T-helper 1 cell (primary cell): ENCODE measurements at places on chromosomes 3 and 15.

GRCh38 chr3:59482684-59483083, 432.9 kb upstream of the CFAP20DC start:
- no peak for DNase-seq

- no peak for DNase-seq
Observed at GRCh38 chr3:77456906-77457305, 417.0 kb downstream of the ROBO2 start.

GRCh38 chr15:41020829-41021228, 67.6 kb downstream of the CHAC1 start:
- DNase-seq, result no peak

GRCh38 chr3:115648559-115648958, 25.2 kb downstream of the GAP43 start:
- no peak for DNase-seq

- no peak for DNase-seq
Observed at GRCh38 chr15:40183636-40184463, 23.0 kb downstream of the BUB1B start.

GRCh38 chr15:78316283-78317083, 17.1 kb upstream of the SKIC8 start:
- DNase-seq, result no peak

- no peak for DNase-seq
Observed at GRCh38 chr15:39511000-39511915, 69.6 kb upstream of the THBS1 start.

DNA sequence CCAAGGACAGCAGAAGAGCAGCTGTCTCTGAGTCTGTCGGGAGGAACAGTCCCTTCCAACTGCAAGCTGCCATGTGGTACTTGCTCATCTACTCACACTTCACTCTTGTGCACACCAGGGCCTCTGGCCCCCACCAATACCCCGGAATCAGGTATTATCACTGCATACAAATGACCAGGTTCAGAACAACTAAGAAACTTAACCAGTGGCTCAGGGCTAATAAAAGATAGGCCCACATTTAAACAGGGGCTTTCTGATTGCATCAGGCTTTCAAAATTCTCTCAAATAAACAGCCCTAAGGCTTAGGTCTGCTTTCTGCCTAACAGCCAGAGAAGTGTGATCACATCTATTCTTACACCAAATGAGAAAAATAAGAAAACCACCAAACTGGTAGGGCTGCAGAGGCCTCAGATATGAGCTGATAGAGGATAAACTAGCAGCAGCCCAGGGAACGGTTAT, 20.7 kb downstream of the CCDC12 start:
- DNase-seq, result no peak

GRCh38 chr3:38949994-38950393, 101.8 kb downstream of the SCN11A start:
- no peak for DNase-seq

DNA sequence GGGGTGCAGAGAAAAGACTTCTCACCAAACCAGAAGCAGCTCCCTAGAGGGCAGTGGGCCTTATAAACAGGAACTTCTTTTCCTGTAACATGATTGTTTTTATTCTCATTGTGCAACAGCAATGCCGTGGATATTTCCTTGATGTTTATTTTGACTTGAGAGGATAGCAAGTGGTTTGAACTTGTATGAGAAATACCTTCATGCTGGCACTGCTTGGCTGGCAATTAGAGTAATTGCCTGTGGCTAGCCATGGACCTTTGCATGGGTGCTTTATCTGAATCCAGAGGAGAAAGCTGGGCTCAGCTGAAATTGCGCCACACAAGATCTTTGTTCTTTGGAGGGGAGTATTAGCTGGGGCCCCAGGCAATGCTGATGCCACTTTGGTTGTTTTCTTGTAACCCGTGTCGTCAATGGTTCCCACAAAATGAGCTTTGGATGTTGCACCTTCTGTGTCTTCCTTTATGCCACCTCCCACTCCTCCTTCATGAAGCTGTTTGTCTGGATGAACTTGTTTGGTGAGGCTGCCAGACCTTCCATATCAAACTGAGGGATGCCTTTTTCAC, 37.9 kb downstream of the CMTM8 start:
- DNase-seq, result no peak

DNA sequence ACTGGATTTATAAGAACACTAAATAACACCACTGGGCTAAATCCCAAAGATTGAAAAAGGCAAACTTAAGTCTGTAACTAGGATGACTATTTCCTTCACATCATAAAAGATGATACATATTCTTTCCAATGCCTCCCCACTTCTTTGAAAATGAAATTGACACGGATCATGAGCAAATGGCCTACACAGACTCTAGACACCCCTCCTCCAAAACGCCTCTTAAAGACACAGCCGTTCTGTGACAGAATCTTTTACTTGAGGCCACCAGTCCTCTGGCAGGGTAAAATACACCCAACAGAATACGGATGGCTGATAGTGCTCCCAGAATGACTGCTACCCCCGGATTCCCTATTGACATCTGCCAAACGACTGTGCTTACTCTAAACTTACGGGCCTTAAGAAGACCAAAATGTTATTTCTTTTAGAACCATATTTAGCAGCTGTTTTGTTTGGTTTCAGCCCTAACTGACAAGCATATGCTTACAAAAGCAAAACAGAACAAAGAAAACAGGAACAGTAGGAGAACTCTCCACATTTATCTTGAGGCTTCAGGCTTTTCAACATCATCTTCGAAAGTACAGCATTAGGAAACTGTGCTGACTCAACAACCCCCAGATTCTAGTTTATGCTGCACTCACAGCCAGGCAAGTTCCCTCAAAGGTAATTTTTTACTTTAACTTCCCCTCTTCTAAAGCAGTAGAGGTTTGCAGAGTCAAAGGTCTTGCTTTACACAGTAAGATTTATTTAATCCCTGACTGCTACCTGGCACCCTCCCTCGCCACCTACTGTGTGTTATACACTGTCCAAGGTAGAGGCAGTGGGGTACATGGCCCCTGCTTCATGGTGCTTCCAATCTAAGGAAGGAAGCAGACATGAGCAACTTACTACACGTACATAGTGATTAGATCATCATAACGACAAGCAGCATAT, 84.3 kb downstream of the TNIK start:
- DNase-seq, result no peak

DNA sequence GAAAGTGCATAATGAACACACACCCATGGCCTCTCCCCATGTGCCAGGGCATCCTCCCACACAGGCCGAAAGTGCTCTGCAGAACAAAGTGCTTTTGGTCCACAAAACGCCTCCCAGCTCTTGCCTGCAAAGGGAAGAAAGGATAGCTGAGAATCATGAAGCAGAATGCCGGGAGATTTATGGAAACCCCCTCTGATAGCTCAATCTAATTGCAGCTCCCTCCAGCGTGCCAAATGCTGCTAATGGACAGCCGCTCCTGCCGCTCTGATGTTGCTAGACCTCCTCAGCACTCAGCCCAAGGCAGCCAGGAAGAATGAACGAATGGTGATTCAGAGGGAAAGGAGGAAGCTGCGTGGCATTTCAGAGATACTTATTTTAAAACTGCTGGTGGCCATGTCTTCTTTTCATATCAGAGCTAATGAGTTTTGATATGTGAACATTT, 145.3 kb downstream of the TJP1 start:
- DNase-seq, result no peak

DNA sequence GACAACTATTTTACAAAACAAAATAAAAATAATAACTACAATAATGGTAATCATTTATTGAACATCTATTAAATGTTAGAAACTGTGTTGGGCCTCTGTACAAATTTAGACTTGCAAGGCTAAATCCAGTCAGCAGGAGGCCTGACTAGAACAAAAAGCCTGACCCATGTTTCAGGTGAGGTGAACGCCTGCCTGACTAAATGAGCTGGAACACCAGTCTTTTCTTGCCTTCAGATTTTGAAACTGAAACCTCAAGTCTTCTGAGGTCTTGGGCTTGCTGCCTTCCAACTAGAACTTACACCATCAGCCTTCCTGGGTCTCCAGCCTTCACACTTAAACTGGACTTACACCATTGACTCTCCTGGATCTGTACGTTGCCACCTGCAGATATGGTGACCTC, 706.9 kb downstream of the TBL1XR1 start:
- no peak for DNase-seq

- DNase-seq, result no peak
Observed at GRCh38 chr15:63389902-63390670, 8.4 kb upstream of the CA12 start.

DNA sequence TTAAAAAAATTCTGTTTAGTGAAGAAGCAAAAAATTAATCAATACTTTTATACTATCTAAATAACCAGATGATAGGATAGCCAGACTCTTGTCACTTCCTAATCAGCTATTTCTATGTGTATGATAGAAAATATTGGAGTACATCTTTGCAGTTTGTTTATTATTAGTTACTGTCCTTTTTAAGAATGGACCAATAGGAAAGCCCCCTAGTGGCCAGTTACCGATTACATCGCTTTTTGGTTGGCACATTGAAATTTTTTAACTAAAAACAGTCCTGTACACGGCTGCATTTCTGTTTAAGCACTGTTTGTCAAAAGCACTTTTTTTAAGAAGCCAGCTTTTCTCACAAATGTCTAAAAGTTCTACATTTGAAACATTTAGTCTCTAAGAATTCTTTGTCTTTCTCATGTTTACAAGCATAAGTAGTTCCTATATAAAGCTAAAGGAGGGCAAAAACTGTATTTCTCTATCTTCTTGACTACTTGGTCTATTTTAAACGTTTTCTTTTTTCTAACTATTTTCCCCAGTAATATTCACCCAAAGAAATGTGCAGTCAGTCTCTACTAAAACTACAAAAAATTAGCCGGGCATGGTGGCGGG, 253.2 kb upstream of the LRTM1 start:
- DNase-seq, result no peak

GRCh38 chr3:156189927-156190326, 69.5 kb downstream of the KCNAB1 start:
- no peak for DNase-seq
